ENCODE measurements at places on chromosomes 5 and 9. TPM values are rescaled to one million over a fixed set of nuclear protein-coding genes. Genes with fewer than 3 reads are reported as not detected.
A peak's percentile ranks its signal among the peaks of the same experiment; 100 is the strongest.

DNA sequence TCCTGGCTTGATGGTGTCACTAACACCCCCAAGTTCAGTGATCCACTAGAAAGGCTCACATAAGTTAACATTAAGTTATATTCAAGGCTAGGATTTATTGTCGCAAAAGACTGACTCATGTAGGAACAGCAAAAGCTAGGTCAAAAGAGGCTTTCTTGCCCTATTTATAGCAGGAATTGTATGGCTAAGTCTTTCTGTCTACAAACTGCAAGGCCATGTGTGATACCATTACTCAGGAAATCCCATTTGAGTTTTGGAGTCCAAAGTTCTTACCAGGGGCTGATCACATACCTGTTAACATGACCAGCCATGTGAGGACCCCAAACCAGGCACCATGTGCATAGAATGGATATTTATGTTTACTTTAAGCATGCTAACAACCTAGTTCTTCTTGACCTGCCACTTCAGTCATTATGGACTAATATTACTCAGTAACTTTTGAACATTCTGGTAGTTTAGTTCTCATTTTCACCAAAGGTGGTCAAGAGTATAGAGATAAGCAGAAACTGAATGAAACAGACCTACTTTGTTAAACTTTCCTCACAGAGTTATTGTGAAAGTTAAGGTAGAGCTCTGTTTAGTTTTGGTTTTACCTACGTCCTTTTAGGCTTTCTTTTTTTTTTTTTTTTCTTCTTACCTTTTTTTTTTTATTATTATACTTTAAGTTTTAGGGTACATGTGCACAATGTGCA, 281.1 kb downstream of the FER start:
- DNase-seq = no peak

DNA sequence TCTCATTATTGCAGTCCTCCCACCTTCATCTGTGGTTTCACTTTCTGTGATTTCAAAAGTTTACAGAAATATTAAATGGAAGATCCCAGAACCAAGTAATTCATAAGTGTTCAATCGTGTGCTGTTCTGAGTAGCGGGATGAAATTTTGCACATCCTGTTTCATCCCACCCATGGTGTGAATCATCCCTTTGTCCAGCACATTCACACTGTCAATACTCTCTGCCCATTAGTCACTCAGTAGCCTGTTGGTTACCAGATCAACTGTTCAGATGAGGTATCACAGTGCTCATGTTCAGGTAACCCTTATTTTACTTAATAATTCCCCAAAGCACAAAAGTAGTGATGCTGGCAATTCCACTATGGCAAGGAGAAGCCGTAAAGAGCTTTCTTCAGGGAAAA, 26.8 kb downstream of the FAM81B start:
- no peak for DNase-seq

- DNase-seq = no peak
These were observed 539 bp downstream of the POC5 start for GRCh38 chr5:75716715-75717081.

DNA sequence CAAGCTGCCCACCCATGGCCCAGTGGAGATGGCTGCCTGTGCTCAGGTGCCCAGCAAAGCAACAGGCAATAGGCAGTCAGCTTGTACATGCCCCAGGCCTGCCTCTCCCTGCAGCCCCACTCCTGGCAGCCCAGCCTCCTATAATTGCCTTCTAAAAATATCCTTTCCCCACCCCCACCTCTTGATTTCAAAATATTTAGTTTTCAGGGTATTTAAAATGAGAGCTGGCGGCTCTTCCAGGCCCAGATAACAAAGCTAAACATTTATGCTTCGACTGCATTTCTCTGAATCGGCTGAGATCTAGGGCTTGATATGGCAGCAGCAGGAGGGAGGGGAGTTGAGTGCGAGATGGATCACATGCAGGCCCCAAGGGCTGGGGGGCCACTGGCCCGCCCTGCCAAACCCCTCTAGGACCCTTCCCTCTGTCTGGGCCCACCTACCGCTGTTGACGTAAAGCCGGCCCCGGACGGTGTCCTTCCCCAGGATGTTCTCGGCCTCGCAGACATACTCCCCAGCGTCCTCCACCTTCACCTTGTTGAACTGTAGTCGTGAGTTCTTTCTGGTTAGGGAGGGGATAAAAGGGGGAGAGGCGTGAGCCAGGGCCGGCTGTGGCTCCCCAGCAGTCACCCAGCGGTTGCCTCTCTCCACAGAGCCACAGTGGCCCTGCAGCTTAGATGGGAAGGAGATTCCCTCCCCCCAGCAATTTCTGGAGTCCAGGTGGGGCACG, 85.0 kb downstream of the PSD2 start:
- DNase-seq = peak; percentile 52

DNA sequence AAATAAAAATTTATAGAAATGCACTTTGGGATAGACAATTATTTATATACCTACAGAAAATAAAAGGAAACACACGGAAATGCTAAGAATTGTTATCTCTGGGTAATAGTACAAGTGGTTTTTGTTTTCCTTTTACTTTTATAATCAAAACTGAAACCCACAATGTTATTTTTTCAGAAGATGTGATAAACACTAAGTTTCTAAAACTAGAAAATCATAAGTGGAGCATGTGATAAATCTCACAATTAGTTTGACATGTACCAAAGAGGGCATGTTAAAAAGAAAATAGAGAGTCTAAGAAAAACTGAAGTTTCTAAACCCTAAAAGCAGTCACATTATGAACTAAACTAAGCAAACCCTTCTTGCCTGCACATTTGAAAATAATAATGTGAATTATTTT, 61.1 kb downstream of the OXCT1 start:
- DNase-seq = peak; percentile 12

Gene FBLL1
- total RNA-seq = 0.32 TPM

Gene FAM169A
- total RNA-seq = 3.9 TPM

All from fibroblast of villous mesenchyme (primary cell).